ENCODE measurements at places on chromosomes 12 and 14.

DNA sequence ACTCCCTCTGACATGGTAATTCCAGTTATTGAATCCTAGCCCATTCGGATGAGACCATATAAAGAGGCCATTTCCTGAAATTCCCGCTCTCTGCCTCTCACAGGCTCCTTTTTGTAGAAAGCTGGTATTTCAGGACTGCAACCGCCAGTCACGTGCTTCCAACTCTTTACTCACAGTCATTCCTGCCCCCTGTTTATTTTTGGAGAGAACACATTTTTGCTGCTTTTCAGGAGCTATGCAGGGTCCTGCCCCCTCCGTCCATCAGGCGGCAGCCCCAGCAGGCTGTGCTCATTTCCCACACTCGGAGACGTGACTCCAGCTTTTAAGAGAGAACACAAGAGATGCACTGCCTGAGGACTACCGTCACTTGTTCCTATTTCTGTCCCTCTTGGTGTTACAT lies 26.8 kb downstream of the IFT43 start:
- no peak for DNase-seq

GRCh38 chr12:49089821-49090773 lies 4.5 kb downstream of the DHH start:
- DNase-seq = no peak

DNA sequence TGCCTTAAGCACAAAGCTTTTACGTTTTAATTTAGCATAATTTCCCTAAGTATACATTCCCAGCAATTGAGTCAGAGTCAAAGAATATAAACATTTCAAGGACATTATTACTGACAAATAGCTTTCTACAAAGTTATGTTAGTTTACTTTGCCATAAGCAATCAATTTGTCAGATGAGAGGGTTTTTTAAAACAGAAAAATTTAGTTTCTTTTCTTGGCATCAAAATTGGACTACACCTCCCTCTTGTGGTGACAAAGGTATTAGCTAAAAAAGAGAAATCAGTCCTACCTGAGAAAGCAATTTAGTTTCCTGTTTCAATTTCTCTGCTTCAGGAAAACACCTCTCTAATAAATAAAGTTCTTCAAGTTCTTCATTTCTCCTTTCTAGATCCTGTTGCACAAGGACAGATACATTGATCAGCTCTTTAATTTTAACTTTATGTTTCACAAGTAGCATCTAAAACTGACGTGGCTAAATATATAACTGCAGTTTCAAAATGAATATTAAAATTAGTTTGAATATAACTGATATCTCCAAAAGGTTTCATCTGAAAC lies 39.9 kb downstream of the DNAI7 start:
- no peak for DNase-seq

DNA sequence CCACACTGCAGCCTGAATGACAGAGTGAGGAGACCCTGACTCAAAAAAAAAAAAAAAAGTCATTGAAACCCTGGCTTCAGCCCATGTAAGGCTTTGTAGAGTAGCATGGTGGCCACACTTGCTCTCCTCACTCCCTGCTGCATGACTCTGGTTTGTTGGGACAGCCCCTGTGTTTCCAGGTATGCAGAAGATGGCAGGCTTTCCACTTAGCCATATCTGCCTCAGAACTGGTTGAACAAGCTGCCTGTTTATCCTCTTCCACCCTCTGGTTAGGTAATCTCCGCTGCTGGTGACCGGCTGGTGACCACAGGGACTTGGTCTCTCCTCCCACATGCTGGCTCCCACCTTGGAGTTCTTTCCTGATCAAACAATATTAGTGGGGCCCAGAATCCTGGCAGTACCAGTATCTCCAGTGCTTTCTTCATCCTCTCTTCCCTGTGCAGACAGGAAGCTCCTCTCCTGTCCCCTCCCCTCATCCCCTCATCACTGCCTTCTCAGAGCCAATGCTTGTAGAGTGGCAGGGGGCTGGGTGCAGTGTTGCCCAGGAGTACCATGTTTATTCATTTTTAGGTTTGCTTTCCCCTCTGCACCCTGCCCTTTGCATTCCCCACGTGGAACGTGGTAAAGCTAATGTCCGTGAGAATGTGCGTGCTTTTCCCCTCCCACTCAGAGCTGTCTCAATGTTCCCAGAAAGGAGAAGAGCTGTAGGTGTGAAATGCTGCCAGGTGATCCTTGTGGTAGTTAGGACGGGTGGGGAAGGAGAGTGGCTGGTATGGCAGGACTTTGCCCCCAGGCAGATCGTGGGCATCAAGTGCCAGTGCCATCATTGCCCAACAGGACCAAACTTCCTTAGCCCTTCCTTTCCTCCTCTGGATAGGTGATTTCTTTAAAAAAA lies 11.3 kb downstream of the ABHD12B start:
- no peak for DNase-seq

GRCh38 chr14:84003346-84003745 lies 1526.6 kb upstream of the FLRT2 start:
- no peak for DNase-seq

GRCh38 chr12:47269916-47270315 lies 190.2 kb upstream of the AMIGO2 start:
- no peak for DNase-seq

GRCh38 chr12:28987538-28988324 lies 161.3 kb upstream of the FAR2 start:
- DNase-seq = no peak

GRCh38 chr14:103436533-103436932 lies 51.3 kb downstream of the MARK3 start:
- no peak for DNase-seq

DNA sequence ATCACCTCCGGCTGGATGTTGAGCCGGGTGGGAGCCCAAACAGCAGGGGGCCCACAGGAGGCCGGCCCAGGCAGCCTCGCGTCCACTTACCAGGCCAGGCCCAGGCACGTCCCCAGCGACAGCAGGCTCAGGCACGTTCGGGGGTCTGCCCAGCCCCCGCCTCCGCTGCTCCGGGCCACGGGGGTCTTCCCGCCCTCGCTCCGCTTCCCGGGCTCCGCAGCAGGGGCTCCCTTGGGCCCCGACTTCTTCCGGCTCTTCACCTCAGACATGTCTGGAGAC lies 216 bp downstream of the IKBIP start:
- DNase-seq = peak; percentile 12

DNA sequence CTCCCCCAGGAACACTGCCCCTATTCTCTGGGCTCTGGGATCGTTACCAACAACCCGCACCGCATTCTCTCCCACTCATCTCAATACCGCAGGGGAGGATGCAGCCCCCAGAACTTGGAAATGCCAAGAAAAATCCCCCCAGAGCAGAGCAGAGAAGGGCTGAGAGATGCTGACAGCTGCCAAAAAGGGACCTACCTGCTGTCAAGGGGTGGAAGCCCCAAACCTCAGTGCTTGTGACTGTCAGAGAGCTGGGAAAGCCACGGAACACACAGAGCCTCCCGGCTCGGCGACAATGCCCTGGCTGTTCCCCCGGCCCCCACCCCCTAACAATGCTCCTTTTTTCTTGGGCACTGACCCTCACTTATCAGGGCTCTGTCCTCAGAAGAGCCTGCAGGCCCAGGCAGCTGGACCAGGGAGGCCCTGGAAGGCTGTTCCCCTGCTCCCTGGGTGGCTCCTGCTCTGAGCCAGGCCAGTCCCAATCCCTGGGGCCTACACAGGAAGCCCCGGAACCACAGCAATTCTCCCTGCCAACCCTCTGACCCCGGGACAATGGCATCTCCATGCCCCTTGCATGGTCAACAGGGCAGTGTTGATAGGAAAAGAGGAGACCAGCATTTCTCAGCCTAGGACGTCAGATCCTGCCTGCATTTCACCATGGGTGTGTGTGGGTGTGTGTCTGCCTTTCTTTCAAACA lies 78.9 kb downstream of the ITPK1 start:
- DNase-seq = no peak

DNA sequence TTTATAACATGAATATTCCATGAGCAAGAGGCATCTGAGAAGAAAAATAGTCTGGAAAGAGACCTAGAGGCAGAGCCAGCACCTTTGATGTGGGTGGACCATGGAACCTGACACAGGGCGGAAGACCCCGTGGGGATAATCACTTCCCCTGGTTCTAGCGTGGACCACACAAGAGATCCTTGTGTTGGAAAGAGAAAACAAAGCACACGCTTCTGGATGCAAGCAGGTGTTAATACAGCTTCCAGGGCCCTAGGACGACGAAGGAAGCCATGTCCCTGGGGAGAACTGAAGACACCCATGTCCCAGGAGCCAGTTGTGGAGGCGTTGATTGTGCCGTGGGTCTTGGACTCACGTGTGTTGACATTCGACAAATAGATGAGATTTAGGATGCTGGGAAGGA lies 102.9 kb downstream of the ADGRD1 start:
- no peak for DNase-seq

- DNase-seq = no peak
Observed at GRCh38 chr14:104678346-104678745, 11.1 kb upstream of the INF2 start.

GRCh38 chr12:9869307-9870161 lies at the start of gene CLEC2B:
Gene CLEC2B (minus strand): TSS chr12:9869354.
- no peak for DNase-seq

DNA sequence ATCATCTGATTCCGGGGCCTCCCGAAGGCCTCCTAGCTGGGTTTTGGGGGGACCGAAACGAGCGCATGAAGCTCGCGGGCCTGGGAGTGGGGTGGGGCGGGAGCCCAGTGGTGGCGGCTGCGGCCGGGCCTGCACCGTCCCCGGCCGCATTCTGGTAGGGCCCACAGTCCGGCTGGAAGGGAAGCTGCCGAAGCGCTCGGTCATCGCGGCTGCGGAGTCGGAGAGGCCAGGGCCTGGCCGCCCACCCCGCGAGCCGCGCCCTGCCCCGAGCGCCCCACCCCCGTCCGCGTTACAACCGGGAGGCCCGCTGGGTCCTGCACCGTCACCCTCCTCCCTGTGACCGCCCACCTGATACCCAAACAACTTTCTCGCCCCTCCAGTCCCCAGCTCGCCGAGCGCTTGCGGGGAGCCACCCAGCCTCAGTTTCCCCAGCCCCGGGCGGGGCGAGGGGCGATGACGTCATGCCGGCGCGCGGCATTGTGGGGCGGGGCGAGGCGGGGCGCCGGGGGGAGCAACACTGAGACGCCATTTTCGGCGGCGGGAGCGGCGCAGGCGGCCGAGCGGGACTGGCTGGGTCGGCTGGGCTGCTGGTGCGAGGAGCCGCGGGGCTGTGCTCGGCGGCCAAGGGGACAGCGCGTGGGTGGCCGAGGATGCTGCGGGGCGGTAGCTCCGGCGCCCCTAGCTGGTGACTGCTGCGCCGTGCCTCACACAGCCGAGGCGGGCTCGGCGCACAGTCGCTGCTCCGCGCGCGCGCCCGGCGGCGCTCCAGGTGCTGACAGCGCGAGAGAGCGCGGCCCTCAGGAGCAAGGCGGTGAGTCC lies at the start of gene KLC1:
Gene KLC1 (plus strand): TSS at position 528 of the 819 bp plus-strand sequence. CDS start 25,354 bp downstream, outside the sequence.
- DNase-seq = peak; percentile 77

- DNase-seq = no peak
Observed at GRCh38 chr12:130803702-130804101, 35.3 kb downstream of the STX2 start.

DNA sequence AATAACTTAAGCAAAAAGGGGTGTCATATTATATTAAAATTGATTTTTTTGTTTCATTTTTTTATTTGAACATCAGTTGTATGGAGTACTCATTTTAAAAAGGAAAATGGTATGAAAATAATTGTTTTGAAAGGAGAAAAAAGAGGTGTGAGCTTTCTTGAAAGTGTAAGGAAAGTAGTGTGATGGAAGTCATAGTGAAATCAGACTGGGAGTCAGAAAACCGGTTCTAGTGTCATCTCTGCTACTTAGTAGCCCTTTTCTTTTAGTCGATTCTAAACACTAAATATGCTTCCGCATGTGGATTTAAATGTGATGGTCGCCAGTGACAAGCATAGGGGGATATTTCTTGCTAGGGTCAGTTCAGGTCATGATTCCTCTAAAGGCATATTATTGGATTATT lies 1.8 kb upstream of the DYRK2 start:
- DNase-seq = no peak

GRCh38 chr12:76508128-76508980 lies 51.2 kb downstream of the OSBPL8 start:
- DNase-seq = no peak

DNA sequence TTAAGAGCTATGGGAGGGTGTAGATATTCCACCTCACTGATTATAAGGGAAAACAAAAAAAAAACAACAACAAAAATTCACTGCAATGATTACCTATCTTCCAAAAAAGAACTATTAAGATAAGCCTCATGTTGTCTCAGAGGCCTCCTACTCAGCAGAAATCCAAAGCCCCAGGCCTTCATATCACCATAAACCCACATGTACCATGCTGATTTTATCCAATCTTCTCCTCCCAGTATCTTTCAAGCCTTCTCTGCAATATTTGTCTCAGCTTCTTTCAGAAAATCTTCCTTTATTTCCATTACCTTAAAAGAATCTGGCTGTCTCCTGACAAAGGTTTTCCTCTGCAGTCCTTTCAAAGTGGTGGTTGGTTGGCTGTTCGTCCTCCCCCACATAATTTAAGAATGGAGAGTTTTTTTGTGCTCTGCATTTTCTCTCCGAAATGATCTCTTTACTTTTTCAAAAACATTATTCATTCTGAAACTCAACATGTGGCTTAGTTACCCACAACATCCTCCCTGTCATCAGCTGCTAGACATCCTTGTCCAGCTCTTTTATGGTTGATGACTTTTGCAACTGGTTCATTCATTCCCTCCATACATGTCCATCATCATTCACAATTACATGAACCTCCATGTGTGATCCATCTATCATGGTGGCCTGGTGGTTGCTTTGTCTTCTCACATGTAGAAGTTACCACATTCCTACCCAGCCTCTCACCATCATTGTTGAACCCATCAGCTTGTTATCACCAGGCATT lies 2.9 kb upstream of the EPYC start:
- no peak for DNase-seq

DNA sequence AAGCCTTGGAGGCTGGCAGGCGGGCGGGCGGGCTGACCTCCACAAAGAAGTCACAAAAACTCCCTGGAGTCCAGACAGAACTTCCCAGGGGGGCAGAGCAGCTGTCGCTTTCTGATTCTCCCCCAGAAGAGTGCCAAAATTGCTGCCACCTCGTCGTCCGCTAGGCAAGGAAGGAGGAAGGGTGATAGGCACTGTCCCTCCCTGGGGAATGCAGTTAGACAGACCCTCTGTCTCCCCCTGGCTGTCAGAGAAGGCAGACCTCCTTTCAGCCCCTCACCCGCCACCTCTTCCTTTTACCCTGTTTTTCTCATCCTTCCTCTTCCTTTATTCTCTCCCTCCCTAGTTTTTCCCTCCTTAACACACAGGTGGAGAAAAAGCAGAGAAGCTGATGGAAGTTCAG lies 18.7 kb downstream of the GRIN2B start:
- DNase-seq = no peak

- DNase-seq = no peak
Observed at GRCh38 chr14:85276979-85277228, 253.0 kb upstream of the FLRT2 start.

GRCh38 chr12:104671409-104672095 lies 214.8 kb downstream of the CHST11 start:
- peak; percentile 50 for DNase-seq
